ENCODE measurements at places on chromosomes 12 and 14.

DNA sequence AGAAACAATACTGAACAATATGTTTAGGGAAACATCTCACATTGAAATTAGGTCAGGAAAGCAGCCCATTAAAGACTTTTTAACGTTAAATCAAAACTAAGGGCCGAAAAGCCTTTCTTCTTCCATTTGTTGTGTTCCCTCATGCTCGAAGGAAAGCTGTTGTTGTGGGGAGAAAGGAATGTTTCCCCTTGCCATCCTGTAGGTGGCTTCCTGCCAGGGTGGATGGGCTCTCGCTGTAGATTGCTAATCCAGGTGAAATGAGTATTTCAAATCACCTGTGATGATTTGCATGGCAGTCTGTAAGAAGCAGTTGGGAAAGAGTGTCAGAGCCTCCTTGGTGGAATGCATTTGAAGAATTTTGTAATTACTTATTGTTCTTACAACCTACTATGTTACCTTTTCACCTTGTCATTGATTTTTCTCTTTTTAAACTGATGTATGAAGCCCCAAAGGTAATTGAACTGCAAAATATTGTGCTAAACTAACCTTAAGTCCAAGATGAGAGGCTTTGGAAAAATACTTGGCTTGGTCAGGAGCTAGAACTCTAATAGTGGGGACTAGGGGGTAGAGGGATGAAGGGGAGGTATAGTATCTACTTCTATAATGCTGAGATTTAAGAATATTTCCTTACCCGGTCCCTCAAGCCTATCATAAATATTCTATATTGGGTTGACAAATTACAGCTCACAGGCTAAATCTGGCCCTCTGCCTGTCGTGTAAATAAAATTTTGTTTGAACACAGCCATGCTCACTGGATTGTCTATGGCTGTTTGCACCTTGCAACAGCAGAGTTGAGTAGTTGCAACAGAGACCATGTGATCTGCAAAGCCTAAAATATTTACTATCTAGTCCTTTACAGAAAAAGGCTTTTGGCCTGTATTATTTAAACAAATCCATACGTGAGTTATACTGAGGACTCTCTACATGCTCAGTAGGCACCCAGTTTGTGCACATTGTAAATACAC lies 7.7 kb upstream of the DCP1B start:
- DNase-seq = no peak

DNA sequence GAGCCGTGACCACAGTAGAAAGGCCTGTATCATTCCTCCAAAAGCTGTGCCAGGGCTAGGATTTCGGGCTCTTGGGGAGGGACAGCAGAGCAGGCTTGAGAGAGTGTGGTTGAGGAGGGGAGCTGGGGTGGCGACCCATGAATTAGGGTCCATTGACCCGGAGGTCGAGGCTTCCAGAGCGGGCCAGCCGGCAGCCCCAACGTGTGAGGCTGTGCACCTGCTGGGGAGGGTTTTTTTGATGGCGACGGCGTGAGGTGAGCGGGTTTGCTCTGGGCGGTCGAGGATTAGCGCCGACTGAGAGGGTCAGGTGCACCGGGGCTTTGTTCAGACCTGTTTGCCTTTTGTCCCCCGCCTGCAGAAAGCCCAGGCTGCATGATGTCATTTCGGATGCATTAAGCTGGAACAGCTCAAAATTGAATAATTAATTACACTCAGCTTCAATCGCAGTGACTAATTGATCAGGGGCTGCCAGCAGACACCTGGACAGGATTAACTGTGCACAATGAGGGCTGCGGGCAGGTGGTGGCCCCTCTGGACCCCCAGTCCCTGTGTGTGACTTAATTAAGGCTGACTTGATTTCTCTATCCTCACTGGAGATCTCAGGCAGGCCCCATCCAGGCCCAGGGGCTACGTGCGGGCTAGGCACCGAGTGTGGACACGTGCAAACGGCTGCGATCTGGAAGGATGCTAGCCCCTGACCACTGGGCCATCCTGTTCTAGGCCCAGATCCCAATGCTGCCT lies 42.1 kb upstream of the MEG3 start:
- DNase-seq = no peak

GRCh38 chr14:82667006-82667405 lies 1133.4 kb upstream of the SEL1L start:
- DNase-seq = no peak

DNA sequence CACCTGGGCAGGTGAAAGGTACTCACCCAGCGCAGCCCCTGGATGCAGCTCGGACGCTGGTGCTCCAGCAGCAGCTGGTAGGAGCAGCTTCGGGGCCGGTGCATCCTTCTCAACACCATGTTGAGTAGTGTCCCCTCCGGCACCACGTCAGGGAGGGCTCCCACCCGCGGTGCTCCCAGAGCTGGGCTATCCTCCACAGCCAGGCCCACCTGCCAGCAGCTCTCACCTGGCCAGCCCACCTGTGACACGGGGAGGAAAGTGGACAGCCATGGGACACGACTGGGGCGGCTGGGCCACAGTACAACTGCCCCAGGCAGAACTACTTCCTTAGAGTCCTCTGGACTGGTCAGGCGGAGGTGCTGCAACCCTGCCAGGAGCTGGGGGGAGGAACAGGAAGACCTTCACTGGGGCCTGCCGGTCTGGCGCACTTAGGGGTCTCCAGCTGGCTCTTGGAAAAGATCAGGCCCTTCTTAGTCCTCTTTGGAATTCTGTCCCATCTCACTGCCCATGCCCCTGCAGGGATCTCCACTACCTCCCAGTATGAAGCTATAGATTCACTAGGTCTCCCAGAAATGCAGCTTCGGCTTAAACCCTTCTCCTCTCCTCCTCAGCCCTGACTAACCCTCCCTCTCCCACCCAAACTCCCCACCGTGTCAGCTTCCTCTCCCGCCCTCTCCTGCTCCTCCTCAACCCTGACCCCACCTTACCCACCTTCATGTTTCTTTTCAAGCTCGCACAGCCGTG lies 668 bp downstream of the RAPGEF3 start:
- peak; percentile 35 for DNase-seq

DNA sequence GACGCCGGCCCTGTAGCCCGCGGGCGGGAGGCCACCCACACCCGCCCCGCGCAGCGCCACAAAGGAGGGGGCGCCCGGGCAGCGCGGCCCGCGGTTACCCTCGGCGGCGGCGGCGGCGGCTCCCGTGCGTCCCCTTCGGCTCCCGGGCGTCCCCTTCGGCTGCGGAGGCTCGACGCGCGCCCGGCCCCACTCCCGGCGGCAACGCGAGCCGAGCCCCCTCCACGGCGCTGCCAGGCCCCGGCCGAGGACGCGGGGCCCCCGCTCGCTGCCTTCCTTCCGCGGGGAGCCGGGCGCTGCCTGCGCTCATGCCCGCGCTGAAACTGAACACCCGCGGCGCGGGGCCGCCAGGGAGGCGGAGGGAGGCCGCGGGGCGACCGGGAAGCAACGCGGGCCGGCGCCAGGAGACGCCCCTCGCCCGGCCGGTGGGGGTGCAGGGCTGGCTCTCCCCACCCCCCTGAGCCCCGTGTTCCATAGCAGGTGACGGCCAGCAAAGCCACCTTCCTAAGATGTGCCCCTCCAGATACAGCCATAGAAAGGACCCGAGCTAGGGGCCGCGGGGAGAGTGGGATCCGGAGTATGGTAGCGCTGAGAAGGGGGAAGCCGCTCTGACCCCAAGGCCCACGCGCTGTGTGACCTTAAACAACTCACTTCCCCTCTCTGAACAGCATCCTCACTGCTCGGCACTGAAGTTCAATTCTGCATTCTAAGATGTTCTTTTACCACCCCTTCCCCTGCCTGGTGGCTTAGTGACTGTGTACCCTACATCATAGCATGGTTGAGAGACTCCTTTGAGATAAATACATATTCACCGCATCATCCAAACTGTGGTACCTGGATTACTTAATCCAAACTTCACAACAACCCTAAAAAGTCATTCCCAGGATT lies 42.8 kb downstream of the KDM2B start:
- DNase-seq = no peak

DNA sequence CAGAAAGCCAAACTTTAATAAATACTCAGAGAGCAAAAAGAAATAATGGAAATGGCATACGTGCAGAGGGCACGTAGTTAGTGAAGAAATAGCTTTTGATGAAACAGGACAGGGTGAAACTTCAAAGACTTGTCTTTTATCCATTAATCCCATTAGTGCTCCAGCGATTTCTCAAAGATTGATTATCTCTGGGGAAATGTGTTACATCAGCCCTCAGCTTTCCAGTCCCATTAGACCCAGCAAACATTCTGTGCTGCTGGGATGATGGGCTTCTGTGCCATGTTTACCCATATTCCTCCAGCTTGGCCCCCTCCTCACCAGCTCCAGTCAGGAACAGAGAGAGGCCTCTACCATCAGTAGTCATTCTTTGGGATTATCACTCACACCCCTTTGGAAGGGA lies 113.1 kb downstream of the CACNA1C start:
- DNase-seq = no peak

- DNase-seq = no peak
Observed at GRCh38 chr14:99264691-99265450, 7.1 kb downstream of the BCL11B start.

All from substantia nigra (tissue), 51 donors.